Aorta (tissue), 5 donors: ENCODE measurements at places on chromosomes 5 and 9. TPM values are rescaled to one million over a fixed set of nuclear protein-coding genes. Genes with fewer than 3 reads are reported as not detected.

The TMEM171 gene
- not detected for total RNA-seq

The GFI1B gene
- total RNA-seq = not detected

The THBS4 gene
- 23.6 TPM for total RNA-seq

The MLANA gene
- total RNA-seq = not detected

DNA sequence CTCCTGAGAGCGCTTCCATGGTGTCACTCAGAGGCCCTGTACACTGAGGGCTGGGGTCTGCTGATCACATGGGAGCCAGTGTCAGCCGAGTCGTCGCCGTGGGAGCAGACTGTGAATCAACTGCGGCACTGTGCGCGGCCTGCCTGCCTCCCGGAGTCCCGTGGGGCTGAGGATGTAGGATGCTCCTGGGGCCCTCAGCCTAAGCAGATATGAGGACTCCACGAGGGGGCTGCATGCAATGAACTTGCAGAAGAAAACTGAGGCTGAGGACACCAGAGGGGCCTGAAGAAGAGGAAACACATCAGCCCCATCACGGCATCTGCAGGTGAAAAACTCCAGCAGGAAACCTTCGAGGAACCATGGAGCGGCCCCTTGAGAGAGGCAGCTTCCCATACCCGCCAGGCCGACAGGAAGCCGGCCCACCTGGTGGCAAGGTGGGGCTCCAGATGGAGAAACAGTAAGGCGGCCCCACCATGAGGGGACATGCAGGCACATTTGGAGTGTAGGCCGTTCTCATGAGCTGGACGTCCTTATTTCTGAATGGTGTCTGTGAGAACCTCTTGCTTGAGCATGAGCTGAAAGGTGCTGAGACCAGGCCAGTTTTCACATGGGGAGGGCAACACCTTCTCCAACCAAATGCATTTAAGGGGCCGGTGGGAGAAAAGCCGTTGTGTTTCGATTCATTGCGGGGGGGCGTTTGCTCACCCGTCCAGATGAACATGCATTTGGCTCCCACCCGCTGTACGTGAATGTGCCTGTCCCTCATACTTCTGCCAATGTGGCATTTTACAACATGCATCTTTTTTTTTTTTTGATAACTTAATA is 35.2 kb upstream of the ADAMTS2 start:
- no peak for DNase-seq

DNA sequence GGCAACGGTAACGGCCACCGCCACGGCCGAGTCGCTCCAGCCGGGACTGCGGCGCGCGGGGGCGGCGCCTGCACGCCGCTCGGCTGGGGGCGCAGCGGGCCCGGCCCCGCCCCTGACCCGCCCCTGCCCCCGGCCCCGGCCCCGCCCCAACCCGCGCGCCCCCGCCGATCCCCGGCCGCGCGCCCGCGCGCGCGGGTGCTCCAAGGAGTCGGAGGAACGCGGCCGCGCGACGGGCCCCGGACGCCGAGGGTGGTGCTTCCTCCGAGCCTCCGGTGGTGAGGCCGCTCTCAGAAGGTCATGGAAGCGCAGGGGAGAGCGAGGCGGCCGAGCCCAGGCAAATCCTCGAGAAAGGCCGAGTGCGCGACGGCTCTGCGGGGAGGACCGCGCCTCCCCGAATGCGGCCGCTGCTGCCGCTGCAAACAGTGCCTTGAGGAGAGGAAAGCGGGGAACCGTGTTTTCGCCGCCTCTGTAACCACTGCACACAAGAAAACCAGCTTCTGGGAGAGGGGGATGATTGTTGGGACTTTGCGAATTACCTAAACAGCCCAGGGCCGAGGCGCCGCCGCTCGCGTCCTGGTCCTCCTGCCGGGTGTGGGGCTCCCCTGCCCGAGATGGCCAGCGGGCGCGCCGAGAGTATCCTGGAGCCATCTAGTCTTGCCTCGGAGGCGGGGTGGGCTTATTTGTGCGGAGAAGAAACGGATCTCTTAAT is at the start of gene LIFR:
TSS of gene LIFR (minus strand) at position 48 of the 709 bp plus-strand sequence. CDS start 25,999 bp downstream, outside the sequence.
- DNase-seq = peak; percentile 93

- no peak for DNase-seq
These were observed 5.0 kb upstream of the SPINK14 start for GRCh38 chr5:148163345-148163744.

- no peak for DNase-seq
These were observed 40.4 kb upstream of the HSPB3 start for GRCh38 chr5:54415147-54415546.

DNA sequence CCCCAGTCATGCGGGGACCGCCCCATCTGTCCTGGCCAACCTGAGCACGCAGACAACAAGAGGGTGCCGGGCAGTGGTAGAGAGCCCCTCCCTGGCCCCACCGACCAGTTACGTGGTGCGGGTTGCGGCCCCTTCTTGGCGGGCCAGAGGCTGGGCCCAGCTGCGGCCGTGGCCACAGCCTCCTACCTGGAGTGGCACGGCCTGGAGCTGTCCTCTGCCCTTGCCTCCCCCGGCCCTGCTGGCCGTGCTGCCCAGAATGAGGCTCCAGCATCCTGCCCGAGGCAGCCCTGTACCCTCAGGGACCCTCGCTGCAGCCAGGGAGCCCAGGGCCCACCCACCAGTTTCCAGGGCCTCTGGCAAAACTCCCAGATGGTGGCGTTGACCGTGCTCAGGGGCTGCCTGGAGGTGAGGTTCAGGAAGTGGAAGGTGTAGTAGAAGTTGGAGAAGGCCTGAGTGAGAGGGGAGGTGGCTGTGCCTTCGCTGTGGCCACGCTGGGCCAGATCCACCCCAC is 5.7 kb downstream of the ENTPD8 start:
- no peak for DNase-seq

- DNase-seq = no peak
These were observed 186.7 kb downstream of the C9orf50 start for GRCh38 chr9:129434187-129434586.

GRCh38 chr9:107685901-107686300 is 196.3 kb upstream of the KLF4 start:
- DNase-seq = no peak

GRCh38 chr5:109649318-109649717 is 40.4 kb upstream of the MAN2A1 start:
- no peak for DNase-seq

DNA sequence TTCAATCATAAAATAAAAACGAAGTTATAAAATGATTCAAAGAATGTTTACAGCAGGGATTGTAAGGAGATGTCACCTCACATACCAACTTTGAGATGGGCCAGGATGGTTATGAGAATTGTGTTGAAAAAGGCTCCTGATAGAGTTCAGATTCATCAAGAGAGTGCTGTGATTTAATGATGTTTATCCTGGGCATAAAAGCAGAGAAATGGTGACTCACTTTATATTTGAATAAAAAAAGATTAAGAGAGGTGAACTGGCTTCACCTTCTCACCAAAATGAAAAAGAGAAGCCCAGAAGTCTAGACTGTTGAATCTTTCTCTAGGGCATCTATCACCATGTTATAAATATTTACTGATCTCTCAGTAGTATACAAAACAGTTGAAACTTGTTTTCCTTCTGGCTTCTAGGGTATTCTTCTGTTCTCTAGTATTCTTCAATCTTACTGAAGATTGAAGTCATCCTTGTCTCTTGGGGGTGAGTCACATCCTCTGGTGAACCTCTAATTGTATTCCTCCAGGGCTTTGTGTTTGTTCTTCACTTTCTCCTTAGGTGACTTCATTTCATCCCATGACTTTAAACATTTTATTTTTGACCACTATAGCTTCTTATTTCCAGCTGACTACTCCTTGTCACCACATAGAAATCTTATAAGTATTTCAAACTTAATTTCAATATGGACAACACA is 1237.3 kb upstream of the C9orf72 start:
- DNase-seq = no peak

The SEMA4D gene
- 26.2 TPM for total RNA-seq

- no peak for DNase-seq
These were observed 2112.9 kb upstream of the WWC1 start for GRCh38 chr5:166178411-166179080.

GRCh38 chr5:60597572-60598320 is 102.2 kb downstream of the DEPDC1B start:
- DNase-seq = no peak

DNA sequence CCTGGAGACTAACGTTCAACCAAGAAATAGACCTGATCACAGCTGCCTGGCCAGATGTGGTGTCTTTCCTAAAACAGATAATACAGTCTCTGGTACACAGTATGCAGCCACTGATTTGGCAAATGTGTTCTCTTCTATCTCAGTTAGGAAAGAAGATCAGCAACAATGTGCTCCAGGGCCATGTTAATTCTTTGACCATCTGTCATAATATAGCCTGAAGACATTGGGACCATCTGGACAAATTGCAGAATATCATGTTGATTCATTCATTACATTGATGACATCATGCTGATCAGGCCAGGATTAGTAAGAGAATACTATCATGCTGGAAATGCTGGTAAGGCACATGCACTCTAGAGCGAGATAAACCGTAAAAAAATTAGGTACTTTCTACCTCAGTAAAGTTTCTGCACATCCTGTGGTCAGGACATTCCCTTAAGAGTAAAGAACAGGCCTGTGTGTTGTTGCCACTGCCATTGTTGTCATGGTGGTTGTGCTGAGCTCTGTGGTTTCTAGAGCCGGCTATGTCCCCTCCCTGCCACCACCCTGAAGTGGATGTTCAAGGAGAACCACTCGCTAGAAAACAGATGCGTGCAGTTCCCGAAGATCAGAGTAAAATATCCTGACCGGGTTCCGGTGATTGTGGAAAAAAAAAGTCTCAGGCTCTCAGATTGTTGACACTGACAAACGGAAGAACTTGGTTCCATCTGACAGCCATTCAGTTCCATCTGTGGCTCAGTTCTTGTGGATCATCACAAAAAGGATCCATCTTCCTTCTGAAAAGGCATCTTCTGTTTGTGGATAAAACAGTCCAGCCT is 6.4 kb upstream of the JMY start:
- DNase-seq = no peak

The AHRR gene
- 3.8 TPM for total RNA-seq

- no peak for DNase-seq
These were observed 40.9 kb downstream of the ANGPTL2 start for GRCh38 chr9:127081250-127082185.

- DNase-seq = no peak
These were observed 7.3 kb downstream of the CDC26 start for GRCh38 chr9:113267911-113268566.

DNA sequence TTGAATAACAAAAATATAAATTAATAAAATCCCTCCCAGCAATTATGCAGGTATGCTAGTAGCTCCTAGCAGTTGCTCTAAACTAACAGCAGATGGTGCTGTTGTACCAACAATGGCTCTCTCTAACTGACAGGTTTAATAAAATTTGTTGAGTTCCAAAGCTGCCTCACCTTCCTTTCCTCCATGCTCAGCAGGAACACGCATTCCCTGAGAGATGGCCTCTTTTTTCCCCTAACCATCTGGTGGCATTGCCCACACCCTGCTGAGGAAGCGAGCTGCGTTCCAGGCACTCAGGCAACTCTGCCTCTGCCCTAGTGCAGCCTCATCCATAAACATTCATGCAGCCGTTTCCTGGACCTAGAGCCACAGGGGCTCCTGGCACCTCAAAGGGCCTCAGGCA is 106.2 kb downstream of the KLHL3 start:
- no peak for DNase-seq

DNA sequence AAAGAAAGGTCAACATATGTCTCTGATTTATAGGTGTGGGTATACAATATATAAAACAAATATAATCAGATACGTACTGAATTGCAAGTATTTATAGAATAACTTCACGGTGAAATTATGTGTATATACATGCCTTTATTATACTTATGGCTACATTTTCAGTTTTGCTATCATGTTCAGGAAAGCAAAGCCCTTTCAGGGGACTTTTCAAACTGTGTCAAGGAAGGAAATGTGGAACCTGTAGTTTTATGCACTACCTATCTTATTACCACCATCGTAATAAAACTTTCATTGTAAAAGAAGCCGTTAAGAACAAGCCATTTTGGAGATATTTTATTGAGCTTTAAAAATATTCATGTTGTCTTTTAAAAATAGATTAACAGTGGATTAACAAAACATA is 257.2 kb downstream of the PJA2 start:
- no peak for DNase-seq

DNA sequence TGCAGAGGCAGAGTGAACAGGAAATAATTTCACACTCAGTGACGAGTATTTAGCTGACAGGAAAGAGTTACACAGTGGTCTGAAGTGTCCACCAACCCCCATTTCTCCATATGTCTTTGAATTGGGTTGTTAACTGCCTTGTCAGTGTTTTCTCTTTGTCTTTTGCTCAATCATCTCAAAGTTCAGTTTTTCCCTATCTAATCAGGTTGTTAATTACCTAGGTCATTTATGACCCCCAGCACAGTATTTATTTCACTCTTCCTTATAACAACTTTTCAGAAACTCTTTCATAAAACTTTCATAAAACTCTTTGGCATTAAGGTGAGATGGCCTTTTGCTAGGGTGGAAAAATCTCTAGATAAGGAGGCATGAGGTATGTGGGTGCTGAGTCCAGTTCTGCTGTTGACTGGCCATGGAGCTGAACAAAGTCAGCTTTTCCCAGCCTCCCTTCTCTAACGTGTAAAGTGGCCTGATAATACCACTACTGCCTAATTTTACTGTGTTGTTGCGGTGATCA is 5.2 kb upstream of the ALDOB start:
- DNase-seq = no peak

DNA sequence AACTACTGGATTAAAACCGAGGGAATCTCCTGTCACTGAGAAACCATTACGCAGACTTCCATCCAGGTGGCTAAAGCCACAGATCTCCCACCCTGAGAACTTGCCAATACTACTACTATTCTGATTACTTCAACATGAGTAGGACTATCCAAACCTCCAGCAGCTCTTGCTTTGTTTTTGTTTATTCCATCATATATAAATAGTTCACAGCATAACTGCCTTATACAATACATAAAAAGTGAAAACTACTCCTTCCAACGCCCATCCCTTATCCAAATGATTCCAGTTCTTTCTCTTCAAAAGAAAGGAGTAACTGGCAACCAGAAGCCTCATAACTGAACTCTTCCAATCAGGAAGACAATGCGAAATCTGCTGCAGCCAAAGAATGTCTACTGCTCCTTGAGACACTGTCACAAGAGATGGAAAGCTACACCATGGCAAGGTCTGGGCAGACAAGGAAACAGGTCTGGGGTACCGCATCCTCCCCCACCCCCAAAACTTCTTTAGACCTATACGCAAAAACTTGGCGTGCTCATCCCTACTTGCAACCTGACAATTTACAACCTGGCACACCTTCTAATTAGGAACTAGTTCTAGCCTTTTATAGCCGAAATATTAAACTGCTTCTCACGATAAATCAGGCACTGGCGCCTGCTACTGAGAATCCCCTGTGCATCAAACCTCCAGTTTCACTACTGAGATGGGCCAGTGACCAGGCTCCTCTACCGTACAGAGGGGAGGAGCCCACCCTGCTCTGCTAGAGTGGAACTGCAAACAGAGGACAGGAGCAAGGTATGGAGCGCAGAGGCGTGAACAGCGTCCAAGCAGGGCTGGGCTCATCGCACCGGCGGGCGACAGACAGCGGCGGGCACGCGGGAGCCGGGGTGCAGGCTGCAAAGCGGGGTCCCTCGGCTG is 986 bp downstream of the PLPP1 start:
- no peak for DNase-seq

- DNase-seq = no peak
These were observed 523.9 kb downstream of the DMRTA1 start for GRCh38 chr9:22970434-22970975.
